ENCODE measurements at places on chromosomes 16 and 17. TPM values are rescaled to one million over a fixed set of nuclear protein-coding genes. Genes with fewer than 3 reads are reported as not detected.

DNA sequence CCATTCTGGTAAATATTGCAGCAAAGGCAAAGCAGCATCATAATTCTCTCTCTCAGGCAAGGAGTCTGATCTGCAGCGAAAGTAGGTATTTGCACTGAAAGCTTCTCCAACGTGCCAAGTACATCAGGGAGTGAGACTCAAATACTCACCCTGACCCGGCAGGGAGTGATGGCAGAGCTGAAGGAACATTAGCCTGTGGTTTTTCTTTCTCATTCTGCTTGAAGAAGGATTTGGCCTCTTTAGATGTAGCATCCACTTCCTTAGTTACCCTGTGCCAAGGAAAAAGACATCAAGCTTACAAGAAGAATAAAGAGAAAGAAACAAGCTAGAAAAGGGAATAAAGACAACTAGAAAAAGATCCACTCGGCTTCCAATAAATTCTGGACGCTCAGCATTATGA is 38.4 kb downstream of the CFDP1 start:
- H3K4me1 ChIP-seq = peaks cover 3% of the 10 kb centered on the region
- no peaks in the 10 kb centered on the region for H3K27me3 ChIP-seq
- no peak overlapping the region for H3K4me3 ChIP-seq

DNA sequence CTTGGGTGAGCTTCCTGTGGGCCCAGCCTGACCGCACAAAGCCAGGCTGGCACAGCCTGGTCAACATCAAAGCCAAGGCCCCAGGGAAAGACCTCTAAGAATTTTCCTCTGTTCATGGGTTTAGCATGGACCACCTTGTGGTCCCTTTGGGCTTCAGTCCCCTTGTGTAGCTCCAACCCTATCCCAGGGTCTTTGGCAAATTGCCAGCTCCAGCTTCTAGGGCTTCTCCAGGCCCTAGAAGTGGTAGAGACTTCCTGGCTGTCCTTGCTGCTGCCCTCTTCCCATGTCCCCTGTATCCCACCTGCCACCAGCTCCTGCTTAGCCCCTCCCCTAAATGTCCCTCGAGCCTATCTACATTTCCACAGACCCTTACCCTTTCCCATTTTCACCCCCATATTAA is 9.7 kb upstream of the ITGA3 start:
- peaks cover 26% of the 10 kb centered on the region for H3K4me1 ChIP-seq
- H3K36me3 ChIP-seq = no peaks in the 10 kb centered on the region
- peaks cover 6% of the 10 kb centered on the region for H3K27me3 ChIP-seq

DNA sequence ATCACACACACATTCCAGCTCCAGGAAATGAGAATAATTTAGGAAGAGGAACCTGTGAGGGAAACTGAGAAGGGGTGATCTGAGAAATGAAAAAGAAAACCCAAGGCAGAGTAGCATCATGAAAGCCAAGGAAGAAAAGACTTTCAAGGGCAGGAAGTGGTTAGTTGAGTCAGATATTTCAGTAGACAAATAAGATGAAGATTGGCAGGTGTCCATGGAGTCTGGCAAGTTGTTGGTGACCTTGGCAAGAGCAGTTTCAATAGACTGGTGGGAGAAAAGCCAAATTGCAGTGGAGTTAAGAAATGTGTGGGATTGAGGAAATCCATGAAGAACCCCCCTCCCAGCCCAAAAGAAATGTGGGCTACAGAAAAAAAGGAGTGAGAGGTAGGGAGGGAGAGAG is 10.7 kb downstream of the GNAO1 start:
- H3K4me3 ChIP-seq = no peak overlapping the region
- no peaks in the 10 kb centered on the region for H3K36me3 ChIP-seq
- no peak for DNase-seq
- peaks cover 22% of the 10 kb centered on the region for H3K4me1 ChIP-seq

DNA sequence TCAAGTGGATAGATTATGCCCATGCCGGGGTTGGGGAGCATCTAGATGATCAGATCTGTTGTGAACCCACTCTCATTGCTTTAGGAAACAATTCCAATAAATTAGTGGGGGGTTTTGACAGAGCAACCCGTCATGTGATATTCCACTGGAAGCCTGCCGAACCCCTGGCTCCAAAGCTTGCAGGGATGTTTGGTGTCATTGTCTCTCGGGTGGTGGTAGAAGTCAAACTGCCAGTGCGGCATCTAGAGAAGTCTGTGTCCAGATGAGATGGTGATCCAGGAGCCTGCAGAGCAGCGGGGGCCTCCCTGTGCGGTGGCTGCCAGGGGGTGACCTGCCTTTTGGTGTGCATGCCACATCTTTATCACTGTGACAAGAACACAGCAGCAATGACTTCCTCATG is 91.7 kb downstream of the SHISA6 start:
- H3K4me1 ChIP-seq = peaks cover 18% of the 10 kb centered on the region
- peaks cover 52% of the 10 kb centered on the region for H3K36me3 ChIP-seq
- H3K27me3 ChIP-seq = no peaks in the 10 kb centered on the region
- no peak overlapping the region for H3K4me3 ChIP-seq
- DNase-seq = no peak

GRCh38 chr17:1755252-1755826 is 6.5 kb upstream of the SERPINF1 start:
- peaks cover 10% of the 10 kb centered on the region for H3K4me1 ChIP-seq
- no peak overlapping the region for H3K27ac ChIP-seq
- no peaks in the 10 kb centered on the region for H3K27me3 ChIP-seq
- H3K36me3 ChIP-seq = no peaks in the 10 kb centered on the region
- H3K4me3 ChIP-seq = no peak overlapping the region

- DNase-seq = no peak
- no peaks in the 10 kb centered on the region for H3K27me3 ChIP-seq
- H3K27ac ChIP-seq = no peak overlapping the region
- H3K36me3 ChIP-seq = no peaks in the 10 kb centered on the region
- H3K4me1 ChIP-seq = no peaks in the 10 kb centered on the region
These were observed 14.8 kb downstream of the MYLK3 start for GRCh38 chr16:46733319-46733830.

GRCh38 chr16:71927383-71927782 is 32.1 kb downstream of the IST1 start:
- no peak for DNase-seq
- no peak overlapping the region for H3K27ac ChIP-seq
- H3K27me3 ChIP-seq = no peaks in the 10 kb centered on the region
- H3K4me3 ChIP-seq = no peak overlapping the region
- H3K4me1 ChIP-seq = no peaks in the 10 kb centered on the region
- H3K36me3 ChIP-seq = peaks cover 79% of the 10 kb centered on the region

- peaks cover 14% of the 10 kb centered on the region for H3K36me3 ChIP-seq
- H3K27ac ChIP-seq = no peak overlapping the region
- no peaks in the 10 kb centered on the region for H3K4me1 ChIP-seq
- DNase-seq = no peak
- H3K4me3 ChIP-seq = no peak overlapping the region
- H3K27me3 ChIP-seq = peaks cover 2% of the 10 kb centered on the region
These were observed 376.3 kb downstream of the CNTNAP4 start for GRCh38 chr16:76653390-76654026.

GRCh38 chr17:44205962-44206824 is 6.5 kb upstream of the ATXN7L3 start:
- H3K27ac ChIP-seq = peak overlapping the region; percentile 27
- DNase-seq = no peak
- H3K27me3 ChIP-seq = no peaks in the 10 kb centered on the region
- H3K4me3 ChIP-seq = no peak overlapping the region

GRCh38 chr17:37405955-37406634 is 541 bp downstream of the ACACA start:
- H3K36me3 ChIP-seq = peaks cover 9% of the 10 kb centered on the region
- no peaks in the 10 kb centered on the region for H3K27me3 ChIP-seq
- peak overlapping the region; percentile 97 for H3K4me3 ChIP-seq
- H3K4me1 ChIP-seq = peaks cover 18% of the 10 kb centered on the region
- DNase-seq = no peak

- H3K4me3 ChIP-seq = no peak overlapping the region
- peak overlapping the region; percentile 80 for H3K27ac ChIP-seq
- H3K4me1 ChIP-seq = peaks cover 91% of the 10 kb centered on the region
- H3K36me3 ChIP-seq = no peaks in the 10 kb centered on the region
- DNase-seq = no peak
- no peaks in the 10 kb centered on the region for H3K27me3 ChIP-seq
These were observed 33.0 kb downstream of the USP10 start for GRCh38 chr16:84732674-84733352.

DNA sequence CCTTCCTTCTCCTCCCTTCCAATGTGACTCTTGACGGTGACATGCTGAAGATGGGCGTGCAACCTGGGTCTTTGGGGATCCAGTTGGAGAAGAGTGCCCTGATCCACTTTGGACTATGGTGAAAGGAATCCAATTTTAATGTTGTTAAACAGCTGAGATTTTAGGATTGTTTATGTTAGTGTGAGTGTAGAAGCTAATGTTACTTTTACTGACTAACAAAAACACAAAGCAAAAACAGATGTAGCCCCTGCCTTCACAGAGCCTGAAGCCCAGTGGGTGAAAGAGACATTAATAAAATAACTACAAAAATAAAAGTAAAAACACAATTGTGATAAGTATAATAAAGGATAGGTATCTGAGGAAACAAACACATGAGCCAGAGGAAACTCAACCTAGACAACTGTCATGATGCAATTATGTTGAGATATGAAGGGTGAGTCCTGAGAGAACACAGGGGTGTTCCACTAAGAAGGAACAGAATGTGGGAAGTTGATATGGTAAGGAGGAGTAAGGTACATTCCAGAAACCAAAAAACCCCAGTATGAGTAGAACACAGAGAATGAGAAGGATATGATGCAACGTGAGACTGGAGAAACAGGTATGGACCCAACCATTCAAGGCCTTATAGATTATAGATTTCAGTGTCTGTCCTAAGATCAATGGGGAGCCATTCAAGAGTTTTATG is 115.1 kb upstream of the PMFBP1 start:
- no peak for DNase-seq
- no peaks in the 10 kb centered on the region for H3K27me3 ChIP-seq
- H3K27ac ChIP-seq = no peak overlapping the region
- H3K36me3 ChIP-seq = no peaks in the 10 kb centered on the region

DNA sequence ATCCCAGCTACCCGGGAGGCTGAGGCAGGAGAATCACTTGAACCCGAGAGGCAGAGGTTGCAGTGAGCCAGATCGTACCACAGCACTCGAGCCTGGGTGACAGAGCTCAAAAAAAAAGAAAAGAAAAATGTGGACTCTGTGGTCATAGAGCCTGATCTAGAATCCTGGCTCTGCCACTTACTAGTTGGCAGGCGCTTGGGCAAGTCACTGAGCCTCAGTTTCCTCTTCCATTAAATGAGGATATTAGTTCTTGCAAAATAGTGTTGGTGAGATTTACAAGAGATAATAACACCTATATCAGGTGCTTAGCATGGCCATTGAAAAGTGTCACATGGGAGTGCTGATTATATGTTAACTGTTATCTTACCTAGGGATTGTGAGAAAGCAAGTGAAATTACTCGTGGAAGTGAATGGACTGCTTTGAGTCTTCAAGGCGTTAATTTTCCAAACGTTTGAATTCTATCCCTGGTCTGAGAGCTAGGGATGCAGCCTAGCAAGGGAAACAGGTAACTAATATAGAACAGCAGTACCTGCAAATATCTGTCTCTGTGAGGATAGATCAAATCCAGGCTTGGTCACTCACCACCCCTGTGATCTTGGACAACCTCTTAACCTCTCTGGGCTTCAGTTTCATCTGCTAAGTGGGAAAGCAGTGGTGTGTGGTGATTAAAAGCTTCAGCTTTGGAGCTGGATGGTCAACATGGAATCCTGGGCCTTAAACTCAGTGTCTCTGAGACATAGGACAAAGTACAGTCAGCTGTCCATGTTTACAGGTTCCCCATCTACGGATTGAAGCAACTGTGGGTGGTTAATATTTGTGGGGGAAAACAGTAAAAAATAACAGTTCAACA is 953 bp upstream of the NSMCE1 start:
- H3K4me3 ChIP-seq = peak overlapping the region; percentile 81
- H3K36me3 ChIP-seq = peaks cover 4% of the 10 kb centered on the region
- H3K27ac ChIP-seq = no peak overlapping the region
- peaks cover 16% of the 10 kb centered on the region for H3K4me1 ChIP-seq
- H3K27me3 ChIP-seq = peaks cover 4% of the 10 kb centered on the region
- DNase-seq = no peak

- DNase-seq = no peak
- no peak overlapping the region for H3K27ac ChIP-seq
- H3K4me3 ChIP-seq = no peak overlapping the region
These were observed 8.8 kb downstream of the SLC9A5 start for GRCh38 chr16:67257486-67258160.

- no peak overlapping the region for H3K4me3 ChIP-seq
- peaks cover 26% of the 10 kb centered on the region for H3K36me3 ChIP-seq
- H3K27ac ChIP-seq = no peak overlapping the region
- peaks cover 35% of the 10 kb centered on the region for H3K4me1 ChIP-seq
- peaks cover 26% of the 10 kb centered on the region for H3K27me3 ChIP-seq
These were observed 4.1 kb downstream of the RASD1 start for GRCh38 chr17:17492085-17492484.

SLC5A11 gene
- not detected for total RNA-seq

HSD17B1 gene
- total RNA-seq = 1.5 TPM

CMTM2 gene
- total RNA-seq = not detected

CCL1 gene
- total RNA-seq = not detected

MAFG gene
- total RNA-seq = 29.8 TPM

HOXB8 gene
- total RNA-seq = not detected

SDR42E2 gene
- 0.13 TPM for total RNA-seq

ADAD2 gene
- total RNA-seq = 1.6 TPM

KIF19 gene
- 0.60 TPM for total RNA-seq

FA2H gene
- total RNA-seq = 6.6 TPM

Data from WTC11 (cell line).